PC-3 (cell line): ENCODE measurements at places on chromosomes 16 and 17. TPM values are rescaled to one million over a fixed set of nuclear protein-coding genes. Genes with fewer than 3 reads are reported as not detected.

GRCh38 chr16:65833171-65833871 is 533.2 kb upstream of the CDH5 start:
- peak; percentile 69 for DNase-seq
- no peaks in the 10 kb centered on the region for H3K27me3 ChIP-seq
- H3K4me3 ChIP-seq, result no peak overlapping the region
- H3K36me3 ChIP-seq, result no peaks in the 10 kb centered on the region
- H3K4me1 ChIP-seq, result no peaks in the 10 kb centered on the region

DNA sequence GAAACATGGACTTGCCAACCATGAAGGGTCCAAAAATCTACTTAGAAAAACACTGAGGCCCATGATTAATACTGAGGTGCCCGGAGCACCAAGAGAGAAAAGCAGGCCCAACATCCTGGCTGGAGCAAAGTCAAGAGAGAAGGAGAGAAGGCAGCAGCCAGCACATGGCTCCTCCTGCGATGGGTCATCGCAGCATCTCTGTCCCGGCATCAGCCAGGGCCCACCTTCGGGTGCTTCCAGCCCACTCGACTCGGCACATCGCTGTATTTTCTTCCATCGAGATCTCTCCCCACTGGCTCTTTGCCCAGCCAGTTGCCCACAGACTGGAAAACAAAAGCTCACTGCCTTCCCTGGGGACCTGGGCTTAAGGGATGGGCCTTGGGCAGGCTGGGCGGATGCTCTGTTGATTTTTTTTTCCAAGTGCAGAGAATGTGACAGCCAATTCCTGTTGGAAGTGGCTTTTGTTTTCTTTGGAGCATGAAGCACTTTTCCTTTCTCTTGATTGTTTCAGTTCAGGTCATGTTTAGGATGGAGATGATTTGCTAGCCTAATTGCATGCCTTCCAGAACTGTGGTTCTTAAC is 58.1 kb downstream of the CYB5B start:
- no peaks in the 10 kb centered on the region for H3K36me3 ChIP-seq
- DNase-seq, result no peak
- H3K4me1 ChIP-seq, result peaks cover 3% of the 10 kb centered on the region

DNA sequence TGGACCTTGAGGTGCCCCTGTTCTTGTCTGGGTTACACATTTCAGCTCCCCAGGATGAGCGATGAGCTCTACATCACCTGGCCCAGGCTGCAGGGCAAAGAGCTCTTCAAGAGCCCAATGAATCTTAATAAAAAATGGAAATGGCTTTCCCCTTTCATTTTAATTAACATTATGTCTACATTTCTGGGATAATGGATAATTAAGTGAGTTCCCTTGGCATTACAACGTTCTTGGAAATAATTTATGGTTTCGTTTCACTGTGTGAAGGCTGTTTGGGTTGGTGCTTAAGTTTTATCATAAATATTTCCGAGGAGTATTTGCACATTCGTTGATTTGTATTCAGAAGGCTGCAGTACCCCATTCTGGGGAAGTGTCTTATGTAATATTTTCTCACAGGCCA is 678.3 kb upstream of the EEF2KMT start:
- no peaks in the 10 kb centered on the region for H3K27me3 ChIP-seq
- DNase-seq, result no peak
- H3K4me3 ChIP-seq, result no peak overlapping the region
- no peaks in the 10 kb centered on the region for H3K4me1 ChIP-seq
- H3K27ac ChIP-seq, result no peak overlapping the region

DNA sequence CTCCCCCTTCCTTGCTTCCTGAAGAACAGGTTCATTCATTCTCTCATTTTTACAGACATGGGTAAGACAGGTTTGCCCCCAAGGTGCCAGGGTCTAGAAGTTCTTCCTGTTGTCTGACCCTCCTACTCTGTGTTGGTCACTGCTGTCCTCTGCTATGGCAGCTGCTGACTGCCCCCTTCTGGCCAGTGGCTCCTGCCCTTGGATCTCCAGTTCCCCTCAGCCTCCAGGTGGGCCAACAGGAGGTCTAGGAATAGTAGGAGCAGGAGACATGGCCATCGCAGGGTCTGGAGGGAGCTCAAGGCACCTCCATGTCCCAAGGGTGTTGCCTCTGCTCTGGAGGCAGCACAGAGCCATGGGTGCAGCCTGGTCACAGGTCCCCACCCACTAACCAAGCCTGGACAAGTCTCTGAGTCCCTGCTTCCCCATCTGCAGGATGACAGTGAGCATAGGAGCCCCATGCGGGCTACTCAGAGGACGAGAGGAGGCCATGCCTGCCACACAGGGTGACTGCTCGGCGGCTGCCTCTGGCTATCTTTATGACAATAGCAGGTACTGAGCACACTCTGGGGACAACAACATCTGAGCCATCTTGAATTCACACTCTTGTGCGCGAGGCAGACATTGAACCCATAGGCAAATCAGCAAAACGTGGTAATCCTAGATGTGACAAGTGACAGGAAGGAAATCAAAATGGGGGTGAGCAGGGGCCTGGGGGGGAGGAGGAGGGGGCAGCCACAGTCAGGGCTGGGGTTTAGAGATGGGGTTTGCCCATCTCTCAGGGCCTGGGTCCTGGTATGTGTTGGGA is 27.0 kb upstream of the NXPH3 start:
- peak; percentile 62 for DNase-seq
- H3K36me3 ChIP-seq, result no peaks in the 10 kb centered on the region
- H3K27ac ChIP-seq, result no peak overlapping the region
- H3K4me1 ChIP-seq, result no peaks in the 10 kb centered on the region

DNA sequence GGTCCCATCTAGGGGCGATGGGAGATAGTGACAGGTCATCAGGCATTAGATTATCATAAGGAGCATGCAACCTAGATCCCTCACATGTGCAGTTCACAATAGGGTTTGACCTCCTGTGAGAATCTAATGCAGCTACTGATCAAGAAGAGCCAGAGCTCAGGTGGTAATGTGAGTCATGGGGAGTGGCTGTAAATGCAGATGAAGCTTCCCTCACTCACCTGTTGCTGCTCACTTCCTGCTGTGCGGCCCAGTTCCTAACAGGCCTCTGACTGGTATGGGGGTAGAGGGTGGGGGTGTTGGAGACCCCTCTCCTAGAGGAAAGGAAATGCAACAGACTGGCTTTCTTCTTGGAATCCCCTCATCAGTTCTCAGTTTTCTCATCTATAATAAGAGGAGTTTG is 131.4 kb downstream of the CA10 start:
- no peak overlapping the region for H3K4me3 ChIP-seq
- H3K36me3 ChIP-seq, result no peaks in the 10 kb centered on the region
- H3K27me3 ChIP-seq, result no peaks in the 10 kb centered on the region
- peak overlapping the region; percentile 62 for H3K27ac ChIP-seq
- DNase-seq, result peak; percentile 53

GRCh38 chr17:56322991-56323390 is 169.7 kb downstream of the ANKFN1 start:
- H3K4me3 ChIP-seq, result no peak overlapping the region
- peaks cover 68% of the 10 kb centered on the region for H3K27me3 ChIP-seq
- no peaks in the 10 kb centered on the region for H3K4me1 ChIP-seq
- H3K27ac ChIP-seq, result no peak overlapping the region
- H3K36me3 ChIP-seq, result no peaks in the 10 kb centered on the region

DNA sequence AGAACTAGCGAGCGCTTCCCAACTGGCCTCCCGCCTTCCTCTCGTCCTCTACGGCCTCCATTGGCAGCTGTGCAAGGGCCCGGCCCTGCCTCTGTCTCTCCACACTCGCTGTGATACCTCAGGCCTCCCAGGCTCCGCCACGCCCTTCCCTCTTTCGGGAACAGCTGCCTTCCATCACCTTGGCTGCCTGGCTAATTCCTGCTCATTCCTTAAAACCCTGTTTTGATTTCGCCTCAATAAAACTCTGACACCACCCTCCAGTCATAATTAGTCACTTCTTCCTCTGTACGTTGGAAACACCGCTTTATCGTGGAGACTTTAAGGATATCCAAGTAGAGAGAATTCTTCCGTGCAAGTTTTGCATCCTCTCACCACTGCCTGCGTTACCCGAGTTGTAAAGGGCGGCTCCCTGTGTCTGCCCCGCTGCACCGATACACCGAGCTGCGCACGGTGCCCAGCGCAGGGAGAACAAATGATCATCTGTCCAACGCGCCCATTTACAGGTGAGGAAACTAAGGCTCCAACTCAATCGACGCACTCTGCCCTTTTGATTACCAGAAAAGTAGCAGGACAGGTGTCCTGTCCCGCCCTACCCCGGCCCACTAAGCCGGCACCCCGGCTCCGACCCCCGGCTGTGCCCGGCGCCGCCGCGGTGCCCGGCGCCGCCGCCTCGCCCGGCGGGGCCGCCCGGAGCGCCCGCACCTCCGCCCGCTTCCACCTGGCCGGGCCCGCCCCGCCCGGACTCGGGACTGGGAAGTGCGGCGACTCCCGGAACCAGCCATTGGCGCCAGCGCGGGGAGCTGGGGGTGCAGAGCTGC is 139.7 kb downstream of the SEC14L1 start:
- H3K4me1 ChIP-seq, result peaks cover 46% of the 10 kb centered on the region
- DNase-seq, result peak; percentile 96
- peak overlapping the region; percentile 91 for H3K27ac ChIP-seq
- H3K36me3 ChIP-seq, result peaks cover 4% of the 10 kb centered on the region
- no peaks in the 10 kb centered on the region for H3K27me3 ChIP-seq
- peak overlapping the region; percentile 71 for H3K4me3 ChIP-seq

DNA sequence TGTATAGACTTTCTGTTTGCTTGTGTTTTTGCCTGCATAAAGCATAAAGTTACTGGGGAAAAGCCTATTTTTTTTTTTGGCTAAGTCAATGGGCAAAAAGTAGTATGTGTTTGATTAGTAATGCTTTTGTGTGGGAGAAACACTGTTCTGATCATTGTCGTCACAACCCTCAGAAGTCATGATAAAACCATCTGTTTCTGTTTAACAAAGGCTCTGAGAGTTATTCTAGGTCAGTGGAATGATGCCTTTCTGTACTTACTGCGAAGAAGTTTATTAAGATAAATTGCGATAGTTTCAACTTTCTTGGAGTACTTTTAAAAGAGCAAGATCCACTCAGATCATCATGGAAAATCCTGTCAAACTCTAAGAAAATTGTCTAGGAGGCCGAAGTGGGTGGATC is 80.9 kb downstream of the PRKCA start:
- H3K27ac ChIP-seq, result no peak overlapping the region
- H3K36me3 ChIP-seq, result no peaks in the 10 kb centered on the region
- H3K4me3 ChIP-seq, result no peak overlapping the region

DNA sequence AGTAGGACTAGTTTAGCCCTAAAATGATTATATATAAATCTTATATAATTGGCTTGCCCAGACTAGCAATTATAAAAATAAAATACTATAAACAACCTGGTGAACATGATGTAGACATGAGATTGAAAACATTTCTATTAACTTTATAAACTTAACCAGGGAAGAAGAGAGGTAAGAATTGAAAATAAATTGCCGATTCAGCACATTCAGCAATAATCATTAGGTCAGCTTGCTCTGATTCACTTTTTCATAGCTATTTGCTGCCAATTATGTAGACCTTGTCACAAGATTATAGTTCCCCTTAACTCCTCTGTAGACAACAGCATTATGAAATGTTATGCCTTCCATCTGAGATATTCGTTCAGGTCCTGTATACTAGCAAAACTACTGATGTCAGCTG is 199.3 kb upstream of the CA10 start:
- no peak overlapping the region for H3K27ac ChIP-seq
- no peaks in the 10 kb centered on the region for H3K4me1 ChIP-seq
- no peaks in the 10 kb centered on the region for H3K36me3 ChIP-seq
- no peak overlapping the region for H3K4me3 ChIP-seq
- H3K27me3 ChIP-seq, result no peaks in the 10 kb centered on the region
- no peak for DNase-seq

GRCh38 chr17:51742571-51742970 is 415.9 kb downstream of the CA10 start:
- H3K36me3 ChIP-seq, result no peaks in the 10 kb centered on the region
- no peaks in the 10 kb centered on the region for H3K27me3 ChIP-seq
- H3K4me3 ChIP-seq, result no peak overlapping the region
- peaks cover 13% of the 10 kb centered on the region; the same call in 1 of the 2 replicates for H3K4me1 ChIP-seq
- no peak for DNase-seq
- no peak overlapping the region for H3K27ac ChIP-seq

DNA sequence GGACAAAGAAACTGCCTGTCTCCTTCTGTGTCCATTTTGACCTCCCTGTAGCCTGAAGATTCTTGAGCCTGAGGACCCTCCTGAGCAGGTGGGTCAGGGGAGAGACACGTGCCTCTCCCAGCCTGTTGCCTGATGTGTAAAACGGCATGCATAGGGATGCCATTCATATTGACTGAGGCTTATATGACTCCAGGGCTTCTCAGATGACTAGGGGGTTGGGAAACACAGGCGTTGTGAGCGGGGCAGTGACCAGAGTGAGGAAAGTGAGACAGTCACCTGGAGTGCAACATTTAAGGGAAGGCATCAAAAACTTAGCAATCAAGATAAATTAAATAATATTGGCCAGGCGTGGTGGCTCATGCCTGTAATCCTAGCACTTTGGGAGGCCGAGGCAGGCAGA is 5.1 kb upstream of the SLC16A5 start:
- no peak overlapping the region for H3K27ac ChIP-seq
- H3K36me3 ChIP-seq, result no peaks in the 10 kb centered on the region
- no peak overlapping the region for H3K4me3 ChIP-seq
- no peaks in the 10 kb centered on the region for H3K27me3 ChIP-seq
- H3K4me1 ChIP-seq, result peaks cover 31% of the 10 kb centered on the region

DNA sequence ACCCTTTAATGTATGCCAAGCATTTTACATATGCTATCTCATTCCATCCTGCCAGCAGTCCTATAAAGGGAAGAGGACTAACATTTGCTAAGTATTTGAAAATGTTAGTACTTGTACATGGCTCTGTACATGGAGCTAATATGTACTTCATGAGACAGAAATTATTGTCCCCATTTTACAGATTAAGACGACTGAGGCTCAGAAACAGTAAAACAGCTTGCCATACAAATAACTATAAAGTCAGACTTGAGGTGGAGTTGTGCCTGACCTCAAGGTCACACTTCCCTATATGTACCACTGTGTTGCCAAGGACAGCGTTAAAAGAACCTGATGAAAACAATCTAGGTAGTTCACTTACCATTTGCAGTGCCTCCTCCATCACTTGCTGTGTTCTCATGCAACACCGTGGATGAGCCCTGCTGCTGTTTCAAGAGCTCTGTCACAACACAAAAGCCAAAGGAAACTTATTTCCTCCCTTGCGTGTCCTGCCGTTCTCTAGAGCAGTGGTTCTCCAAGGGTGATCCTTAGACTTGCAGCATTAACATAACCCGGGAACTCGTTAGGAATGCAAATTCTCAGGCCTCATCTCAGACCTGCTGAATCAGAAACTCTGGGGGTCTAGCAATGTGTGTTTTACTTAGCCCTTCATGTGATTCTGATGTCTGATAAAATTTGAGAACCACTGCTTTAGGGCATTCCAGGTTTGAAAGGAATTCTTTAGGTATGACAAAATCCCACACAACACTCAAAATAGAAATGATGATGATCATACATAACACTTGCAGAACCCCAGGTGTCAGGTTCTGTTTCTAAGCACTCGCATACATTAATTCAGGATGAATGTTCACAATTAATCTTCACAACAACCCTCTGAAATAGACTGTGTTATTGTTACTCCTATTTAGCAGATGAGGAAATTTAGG is 51.2 kb upstream of the MTMR4 start:
- H3K4me3 ChIP-seq, result no peak overlapping the region
- H3K27me3 ChIP-seq, result 0 out of 2 replicates have a peak, but pooled peaks cover 8% of the 10 kb centered on the region
- no peaks in the 10 kb centered on the region for H3K4me1 ChIP-seq
- H3K36me3 ChIP-seq, result no peaks in the 10 kb centered on the region
- DNase-seq, result no peak

GRCh38 chr17:40092581-40092980 is 7.8 kb downstream of the NR1D1 start:
- H3K4me1 ChIP-seq, result no peaks in the 10 kb centered on the region; the same call in 1 of the 2 replicates
- no peak overlapping the region for H3K27ac ChIP-seq
- H3K36me3 ChIP-seq, result peaks cover 8% of the 10 kb centered on the region

Gene HOXB3
- 6.0 and 8.8 TPM in 2 replicates for total RNA-seq

Gene RPGRIP1L
- total RNA-seq, result 3.8 and 4.6 TPM in 2 replicates

Gene CDRT15
- total RNA-seq, result not detected in 2 replicates

Gene ADORA2B
- 118 and 130 TPM in 2 replicates for total RNA-seq

Gene SLFN11
- 7.5 and 13.9 TPM in 2 replicates for total RNA-seq

Gene PLA2G10
- total RNA-seq, result 0.22 TPM in 1 of 2 replicates, not detected in the other

Gene NME2
- total RNA-seq, result 1,420 and 1,558 TPM in 2 replicates
